8988T (cell line): ENCODE measurements at places on chromosomes 6 and 20.

DNA sequence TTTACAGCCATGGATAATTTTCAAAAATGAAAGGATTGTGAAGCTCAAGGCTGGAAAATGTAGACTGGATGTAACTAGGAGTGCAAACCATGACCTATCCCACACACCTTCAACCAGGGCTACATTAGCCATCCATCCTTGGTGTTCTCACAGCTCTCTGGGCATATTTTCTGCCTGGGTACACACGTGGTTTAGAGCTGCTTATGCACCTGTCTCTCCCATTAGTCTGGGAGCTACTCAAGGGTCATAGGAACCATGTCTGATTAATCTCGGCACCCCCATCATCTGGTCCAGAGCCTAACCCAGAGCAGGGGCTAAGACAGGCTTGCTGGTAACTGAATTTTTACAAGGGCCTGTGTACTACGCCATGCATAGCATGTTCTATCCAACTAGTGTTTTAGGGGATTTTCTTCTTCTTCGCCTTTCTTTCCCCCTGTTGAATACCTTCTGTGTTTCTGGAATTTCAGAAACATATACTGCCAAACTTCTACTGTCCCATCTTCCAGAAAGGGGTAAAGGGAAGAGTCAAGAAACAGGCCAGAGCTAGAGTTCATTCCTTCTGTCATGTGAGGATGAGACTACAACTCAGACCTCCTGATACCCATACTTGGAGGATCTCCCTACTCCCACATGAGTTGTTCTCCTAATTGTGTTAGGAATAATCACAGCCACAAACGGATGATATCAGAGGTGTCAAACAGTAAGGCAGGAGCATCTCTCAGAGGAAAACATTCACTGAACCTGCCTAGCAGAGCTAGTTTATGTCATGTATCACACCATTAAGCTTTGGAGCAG lies 25.4 kb upstream of the FAM83C start:
- DNase-seq: no peak

DNA sequence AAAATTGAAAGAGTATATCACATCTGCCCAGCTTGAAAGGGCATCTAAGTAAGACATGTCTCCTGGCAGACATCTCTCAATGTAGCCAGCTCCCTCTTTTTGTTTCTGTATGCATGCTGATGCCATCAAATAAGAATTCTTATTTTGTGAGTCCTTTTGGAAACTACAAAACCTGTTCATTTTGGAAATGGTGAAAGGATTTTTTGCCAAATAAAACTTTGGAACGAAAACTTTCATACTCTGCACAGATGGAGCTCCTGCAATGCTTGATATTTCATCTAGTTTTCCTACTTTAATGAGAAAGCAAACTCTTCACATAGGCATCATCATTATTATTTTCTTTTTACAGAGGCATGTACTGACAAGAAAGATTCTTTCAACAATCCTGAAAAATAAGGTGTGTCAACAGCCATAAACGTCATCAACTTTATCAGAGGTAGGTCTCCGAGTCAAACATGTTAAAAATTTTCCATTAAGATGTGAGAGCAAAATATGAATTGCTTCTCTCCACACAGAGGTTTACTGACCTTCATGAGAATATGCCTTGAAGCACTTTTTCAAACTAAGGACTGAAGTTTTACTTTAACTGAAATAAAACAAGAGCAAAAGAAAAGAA lies 26.2 kb upstream of the CMTR1 start:
- no peak for DNase-seq

DNA sequence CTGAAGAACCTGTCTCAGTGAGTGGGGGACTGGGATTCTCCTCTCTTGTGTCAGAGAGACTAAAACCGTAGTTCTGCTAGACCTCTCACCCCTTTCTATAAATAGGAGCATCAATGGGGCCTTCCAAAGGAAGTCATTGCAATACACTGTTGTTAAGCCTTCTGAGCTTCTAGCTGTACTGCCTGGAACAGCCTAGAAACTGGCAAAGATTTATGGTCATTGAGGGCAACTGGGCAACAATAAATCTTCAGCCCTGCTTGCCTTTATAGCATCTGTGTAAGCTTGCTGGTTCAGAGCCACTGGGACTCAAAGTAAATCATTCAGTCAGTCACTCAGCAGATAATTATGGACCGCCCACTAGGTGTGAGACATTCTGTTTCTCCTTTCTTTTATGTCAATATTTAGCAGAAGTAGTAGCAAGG lies 53.2 kb downstream of the PPP1R14C start:
- no peak for DNase-seq

DNA sequence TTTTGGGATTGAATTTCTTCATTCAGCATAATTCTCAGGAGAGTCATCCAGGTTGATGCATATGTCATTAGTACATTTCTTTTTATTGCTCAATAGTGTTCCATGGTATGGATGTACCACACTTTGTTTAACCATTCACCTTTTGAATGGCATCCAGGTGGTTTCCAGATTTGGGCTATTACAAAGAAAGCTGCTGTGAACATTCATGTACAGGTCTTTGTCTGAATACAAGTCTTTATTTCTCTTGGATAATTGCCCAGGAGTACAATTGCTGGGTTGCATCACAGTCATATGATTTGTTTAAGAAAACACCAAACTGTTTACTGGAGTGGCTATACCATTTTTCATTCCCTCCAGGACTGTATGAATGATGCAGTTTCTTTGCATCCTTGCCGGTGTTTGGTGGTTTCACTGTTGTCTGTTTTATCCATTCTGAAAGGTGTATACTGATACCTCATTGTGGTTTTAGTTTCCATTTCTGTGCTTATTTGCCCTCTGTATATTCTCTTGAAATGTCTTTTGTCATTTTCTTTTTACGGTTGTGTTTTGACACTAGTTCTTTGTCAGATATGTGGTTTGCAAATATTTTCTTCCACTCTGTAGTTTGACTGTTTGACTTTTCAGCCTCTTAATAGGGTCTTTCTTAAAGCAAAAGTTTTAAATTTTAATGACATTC lies 8.8 kb downstream of the CDKAL1 start:
- no peak for DNase-seq

GRCh38 chr6:52616059-52616690 lies 39.3 kb upstream of the TRAM2 start:
- no peak for DNase-seq

- no peak for DNase-seq
These were observed at the start of gene TMEM244 for GRCh38 chr6:129860908-129861665. TMEM244 (minus strand) TSS chr6:129861315; CDS start chr6:129861188, 127 bp downstream.

- no peak for DNase-seq
These were observed 302.2 kb upstream of the EPHA7 start for GRCh38 chr6:93721386-93722048.
